ENCODE measurements at places on chromosomes 5 and 9.

GRCh38 chr5:78647838-78648358 is 674 bp downstream of the LHFPL2 start:
- no peak for DNase-seq

GRCh38 chr5:149128023-149128875 is 13.0 kb upstream of the ABLIM3 start:
- DNase-seq, result no peak

DNA sequence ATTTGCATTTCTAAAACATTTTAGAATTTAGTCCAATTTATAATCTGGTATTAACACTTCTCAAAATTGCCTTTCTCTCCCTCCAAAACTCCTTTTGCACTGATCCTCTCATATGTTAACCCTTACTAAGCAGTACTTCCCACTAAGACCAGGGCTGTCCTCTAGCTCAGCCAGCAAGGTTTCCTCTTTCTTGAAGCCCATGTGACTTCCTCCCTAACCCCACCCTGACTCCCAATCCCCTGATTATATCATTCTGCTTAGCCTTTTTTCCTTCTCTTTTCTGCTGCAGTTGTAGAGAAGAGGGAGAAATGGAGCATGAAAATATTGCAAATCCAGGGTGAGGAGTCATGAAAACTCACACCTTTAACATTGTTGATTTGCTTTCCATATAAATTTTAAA is 241.7 kb downstream of the MCTP1 start:
- no peak for DNase-seq

DNA sequence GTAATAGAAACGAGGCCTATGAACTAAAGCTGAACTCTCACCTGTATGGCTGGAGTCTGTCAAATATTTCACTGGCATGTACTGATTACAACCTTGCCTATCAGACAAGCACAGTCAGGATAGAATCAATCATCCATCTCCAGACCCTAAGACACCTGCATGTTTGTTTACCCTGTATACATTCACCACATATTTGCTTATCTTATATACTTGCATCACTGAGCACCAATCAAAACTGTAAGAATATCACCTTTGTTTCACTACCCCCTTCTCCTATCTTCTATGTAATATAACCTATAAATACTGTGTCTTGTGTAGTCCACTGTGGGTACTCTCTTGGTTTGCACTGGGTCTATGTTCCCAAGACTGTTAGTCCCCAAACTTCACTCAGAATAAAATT is 1085.7 kb downstream of the TAF11L14 start:
- DNase-seq, result no peak

DNA sequence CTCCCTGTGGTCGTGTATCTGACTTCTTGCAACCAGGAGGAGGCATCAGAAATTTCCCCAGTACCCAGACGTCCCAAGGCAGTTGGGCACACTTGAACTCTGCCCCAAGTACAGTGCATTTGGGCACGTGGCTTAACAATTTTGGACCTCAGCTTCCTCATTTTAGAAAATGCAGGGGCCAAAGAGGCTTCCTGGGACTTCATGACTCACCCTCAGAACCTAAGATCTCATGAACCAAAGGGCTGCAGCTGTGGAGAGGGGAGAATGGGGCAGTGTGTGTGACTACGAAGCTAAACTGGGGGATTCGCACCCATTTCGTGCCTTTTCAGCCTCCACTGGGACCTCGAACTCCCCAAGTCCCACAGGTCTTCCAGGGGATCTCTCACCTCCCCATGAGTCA is 59.2 kb downstream of the SYK start:
- no peak for DNase-seq

- DNase-seq, result no peak
Observed at GRCh38 chr5:172052450-172053236, 46.2 kb upstream of the FBXW11 start.

GRCh38 chr9:77605449-77606220 is 42.5 kb downstream of the GNA14 start:
- no peak for DNase-seq

DNA sequence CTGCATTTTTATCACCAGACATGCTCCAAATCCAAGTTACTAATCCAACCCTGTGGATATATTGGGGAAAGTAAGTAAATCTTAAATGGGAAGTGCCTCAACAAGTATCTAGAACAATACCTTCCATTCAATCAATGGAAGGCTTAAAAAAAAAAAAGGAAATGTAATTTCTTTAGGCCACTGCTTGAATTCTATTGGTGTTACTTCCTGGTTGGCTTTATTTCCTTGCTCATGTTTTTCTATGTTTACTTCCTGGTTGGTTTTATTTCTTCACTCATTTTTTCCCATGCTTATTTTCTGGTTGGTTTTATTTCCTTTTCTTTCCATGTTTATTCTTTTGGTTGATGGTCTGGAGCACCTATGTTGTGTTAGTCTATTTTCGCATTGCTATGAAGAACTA is 363.9 kb downstream of the KDM4C start:
- no peak for DNase-seq

- peak; percentile 46 for DNase-seq
Observed at GRCh38 chr5:144189800-144190429, 19.2 kb downstream of the KCTD16 start.

DNA sequence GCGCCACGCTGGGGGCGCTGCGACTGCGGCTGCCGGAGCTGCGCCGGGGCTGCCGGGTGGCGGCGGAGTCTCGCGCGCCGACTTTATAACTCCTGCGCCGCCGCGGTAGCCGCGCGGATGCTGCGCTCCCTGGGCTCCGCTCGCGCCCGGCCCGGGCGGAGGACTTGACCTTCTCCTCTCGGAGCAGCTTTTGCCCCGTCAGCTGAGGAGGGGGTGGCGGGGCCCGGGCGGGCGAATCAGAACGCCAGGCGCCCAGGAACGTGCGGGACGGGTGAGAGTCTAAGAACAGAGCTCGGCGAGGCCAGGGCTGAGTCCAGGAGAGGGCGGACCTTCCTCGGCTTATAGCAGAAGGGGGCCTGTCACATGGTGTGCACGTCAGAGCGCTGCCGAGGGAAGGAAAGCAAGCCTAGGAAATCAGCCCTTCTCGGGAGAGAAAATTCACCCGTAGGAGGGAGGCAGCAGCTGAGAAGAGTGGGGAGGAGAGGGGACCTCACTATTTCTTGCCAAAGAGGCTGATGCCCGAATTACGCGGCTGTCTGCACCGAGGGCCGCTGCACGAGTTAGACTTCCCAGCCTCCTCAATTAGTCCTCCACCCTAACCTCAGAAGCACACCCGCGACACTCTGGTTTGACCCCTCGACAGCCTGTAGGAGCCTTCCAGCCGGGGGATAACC is at the start of gene FOXD1:
FOXD1 (minus strand) TSS at position 315 of the 674 bp plus-strand sequence. CDS start 415 bp downstream, outside the sequence.
- DNase-seq, result peak; percentile 53

DNA sequence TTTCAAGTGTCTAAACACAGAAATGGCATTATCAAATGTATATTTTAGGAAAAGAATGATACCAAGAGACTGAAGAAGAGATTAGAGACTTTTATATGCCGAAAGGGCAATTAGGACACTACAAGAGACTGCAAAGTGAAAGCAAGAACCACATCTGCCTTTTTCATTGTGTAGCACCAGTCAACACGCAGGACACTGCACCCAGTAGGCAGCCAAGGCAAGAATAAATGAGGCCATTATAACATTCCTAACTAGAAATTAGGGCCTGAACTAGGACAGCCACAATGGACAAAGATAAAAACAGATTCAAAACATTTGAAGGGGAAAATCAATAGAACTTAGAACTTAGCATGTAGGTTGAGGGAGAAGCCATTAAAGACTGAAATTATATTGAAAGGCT is 10.8 kb downstream of the CETN3 start:
- DNase-seq, result no peak

- DNase-seq, result no peak
Observed at GRCh38 chr5:10485142-10485795, 43.6 kb downstream of the ROPN1L start.

DNA sequence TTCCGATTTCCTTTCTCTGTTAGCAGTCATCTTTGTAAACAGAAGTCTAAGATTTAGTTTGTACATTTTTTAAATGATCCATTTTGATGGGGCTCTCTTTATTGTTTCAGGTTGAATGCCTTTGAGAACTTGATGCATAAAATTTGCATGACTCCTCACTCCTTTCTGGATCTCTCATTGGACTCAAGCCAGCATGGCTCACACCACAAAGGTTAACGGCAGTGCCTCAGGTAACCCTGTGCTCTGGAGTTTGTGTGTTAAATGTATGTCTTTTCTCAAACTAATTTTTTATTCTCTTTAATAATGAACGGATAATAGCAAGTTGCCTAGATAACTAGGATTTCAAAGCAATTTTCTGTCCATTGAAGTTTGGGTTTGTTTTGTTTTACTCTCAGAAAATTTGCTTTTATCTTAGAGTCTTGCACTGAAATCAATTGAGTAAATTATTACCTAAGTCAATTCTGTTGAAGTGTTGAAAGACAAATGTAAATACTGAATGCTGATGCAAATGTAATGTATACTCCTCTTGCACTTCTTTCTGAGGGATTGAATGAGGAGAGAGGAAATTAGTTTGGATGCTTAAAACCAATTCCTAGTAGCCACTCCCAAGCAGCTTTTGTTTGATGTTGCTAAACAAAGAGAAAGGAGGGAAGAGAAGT is 164.6 kb upstream of the DMRT1 start:
- DNase-seq, result no peak

DNA sequence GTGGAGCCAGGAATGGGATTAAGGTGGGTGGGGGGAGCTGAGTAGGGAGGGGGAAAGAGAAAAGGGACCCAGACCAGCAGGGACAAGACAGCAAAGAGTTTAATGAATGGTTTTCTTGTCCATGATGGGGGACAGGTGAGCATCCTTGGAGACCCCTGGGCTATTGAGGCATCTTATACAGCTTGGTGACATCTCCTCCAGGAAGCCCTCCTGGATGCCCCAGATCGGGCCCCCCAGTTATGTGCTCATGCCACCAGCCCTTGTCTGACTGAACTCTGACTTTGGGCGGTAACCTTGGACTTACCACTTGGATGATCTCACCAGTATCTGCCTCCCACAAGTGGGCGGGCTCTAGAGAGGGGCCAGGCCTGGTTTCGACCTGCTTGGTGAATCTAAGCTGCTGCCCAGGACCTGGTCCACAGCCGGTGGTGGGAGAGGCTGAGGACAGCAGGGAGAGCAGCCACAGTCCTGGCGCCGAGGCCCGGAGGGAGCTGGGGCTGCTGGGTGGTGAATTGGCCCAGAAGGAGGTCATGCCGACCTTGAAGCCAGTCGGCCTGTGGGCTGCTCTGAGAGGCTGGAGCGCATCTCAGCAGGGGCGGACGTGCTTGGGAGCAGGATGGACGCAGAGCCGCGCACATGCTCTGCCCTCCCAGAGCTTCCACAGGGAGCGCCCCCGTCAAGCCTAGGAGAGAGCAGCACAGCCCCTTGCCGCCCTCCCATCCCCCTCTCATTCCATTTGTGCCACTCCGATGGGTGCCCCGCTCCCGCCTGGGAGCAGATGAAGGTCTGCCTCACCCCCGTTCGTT is 36.2 kb downstream of the UNC5A start:
- DNase-seq, result no peak

Measured in thymus (tissue), 14 donors.